HT-29 (cell line): ENCODE measurements at places on chromosomes 12 and 14.
A peak's percentile ranks its signal among the peaks of the same experiment; 100 is the strongest.

GRCh38 chr12:103301642-103302591 lies 193.9 kb downstream of the C12orf42 start:
- no peak for DNase-seq

DNA sequence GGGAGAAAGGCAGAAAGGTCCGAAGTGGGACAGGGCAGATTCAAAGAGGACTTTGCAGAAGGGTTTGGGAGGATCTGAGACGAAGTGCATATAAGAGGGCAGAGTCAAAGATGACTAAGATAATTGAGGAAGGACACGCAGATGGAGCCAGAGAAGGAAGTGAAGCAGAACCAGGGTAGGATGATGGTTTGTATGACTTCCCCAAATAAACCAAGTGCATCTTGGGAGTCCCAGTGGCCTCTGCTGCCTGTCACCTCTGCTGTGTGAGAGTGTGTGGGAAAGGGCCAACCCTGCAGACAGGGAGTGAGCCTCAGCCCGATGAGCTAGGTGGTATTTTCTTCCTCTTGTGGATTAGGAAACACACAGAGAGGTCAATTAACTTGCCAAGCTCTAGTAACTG lies 36.8 kb downstream of the FLVCR2 start:
- DNase-seq = no peak

DNA sequence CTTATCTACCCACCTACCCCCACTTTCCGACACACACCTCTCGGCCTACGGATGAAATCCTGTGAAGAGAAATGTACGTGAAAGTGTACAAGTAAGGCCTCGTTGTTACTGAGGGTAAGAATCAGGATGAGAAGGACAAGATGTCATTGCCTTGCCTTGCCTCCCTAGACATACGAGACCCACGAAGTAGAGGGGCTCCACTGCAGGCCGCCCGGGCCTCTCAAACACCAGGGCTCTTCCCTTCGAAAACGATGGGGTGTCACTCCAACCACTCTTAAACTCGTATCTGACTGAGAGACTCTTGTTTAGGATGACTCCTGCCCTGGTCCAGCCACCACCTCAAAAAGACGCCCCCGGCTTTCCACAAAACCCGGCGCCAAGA lies 498 bp downstream of the RACGAP1 start:
- peak; percentile 32 for DNase-seq

DNA sequence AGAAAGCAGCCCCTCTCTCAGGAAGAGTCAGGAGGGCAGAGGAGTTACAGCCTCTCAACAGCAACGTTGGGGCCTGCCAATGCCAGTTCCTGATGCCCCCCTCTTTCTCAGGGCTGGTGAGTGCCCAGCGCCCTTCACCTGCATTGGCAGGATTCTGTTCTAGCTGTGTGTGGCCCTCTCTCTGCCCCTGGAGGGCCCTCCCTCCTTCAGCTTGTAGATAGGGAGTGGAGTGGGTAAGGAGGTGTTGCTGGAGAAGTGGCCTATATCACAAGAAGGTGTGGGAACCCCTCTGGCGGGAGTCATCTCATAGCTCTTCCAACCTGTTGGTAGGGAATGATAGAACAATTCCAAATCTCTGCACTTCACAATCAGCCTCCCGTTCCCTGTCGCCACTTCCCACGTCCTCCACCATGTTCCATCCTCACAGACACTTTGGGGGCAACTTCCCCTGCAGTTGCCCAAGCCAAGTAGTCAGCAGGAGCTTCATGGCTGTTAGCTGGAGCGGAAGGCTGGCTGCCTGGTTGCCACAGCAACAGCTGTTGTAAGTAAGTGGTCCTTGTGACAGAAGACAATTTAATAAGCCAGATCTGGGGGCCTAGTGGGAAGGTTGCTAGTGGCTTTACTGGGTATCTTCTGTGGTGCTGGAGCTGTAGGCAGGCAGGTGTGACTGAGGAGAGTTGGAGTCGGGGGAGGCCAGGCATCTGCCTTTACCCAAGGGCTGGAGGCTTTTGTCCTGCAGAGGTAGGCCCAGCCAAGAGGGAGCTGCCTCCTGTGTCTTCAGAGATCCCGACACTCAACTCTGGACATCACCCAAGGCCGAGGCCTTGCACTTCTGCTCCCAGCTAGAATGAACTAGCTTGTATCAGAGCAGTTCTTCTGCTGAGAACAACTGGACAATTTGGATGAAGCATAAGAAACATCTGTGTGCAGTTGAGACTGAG lies 38.4 kb downstream of the GALNT16 start:
- no peak for DNase-seq

DNA sequence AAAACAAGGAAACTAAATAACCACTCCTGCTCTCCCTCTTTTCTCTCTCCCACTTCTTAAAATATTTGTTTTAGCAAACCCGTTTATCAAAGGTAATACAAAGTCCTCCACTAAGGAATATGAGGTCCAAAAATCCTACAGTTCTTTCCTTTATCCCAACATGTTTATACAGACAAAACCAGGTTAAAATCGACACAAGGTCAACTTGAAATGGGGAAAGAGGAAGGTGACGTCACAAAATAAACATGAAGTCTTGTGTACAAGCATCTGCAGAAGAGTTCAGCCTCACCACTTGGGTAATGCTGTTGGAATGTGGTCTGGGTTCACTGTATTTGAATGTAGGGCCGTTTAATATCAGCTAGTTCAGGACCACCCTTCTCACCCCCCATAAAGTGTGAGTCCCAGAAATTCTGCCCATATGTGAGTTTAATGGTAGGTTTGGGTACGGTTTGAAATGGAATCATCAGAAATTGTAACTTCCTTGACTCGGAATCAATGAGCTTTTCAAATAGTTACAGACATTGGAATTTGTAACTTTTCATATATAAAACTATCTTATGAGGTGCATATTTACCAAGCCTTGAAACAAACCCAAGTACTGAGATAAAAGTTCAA lies 120.0 kb upstream of the SLC38A2 start:
- DNase-seq = peak; percentile 66

DNA sequence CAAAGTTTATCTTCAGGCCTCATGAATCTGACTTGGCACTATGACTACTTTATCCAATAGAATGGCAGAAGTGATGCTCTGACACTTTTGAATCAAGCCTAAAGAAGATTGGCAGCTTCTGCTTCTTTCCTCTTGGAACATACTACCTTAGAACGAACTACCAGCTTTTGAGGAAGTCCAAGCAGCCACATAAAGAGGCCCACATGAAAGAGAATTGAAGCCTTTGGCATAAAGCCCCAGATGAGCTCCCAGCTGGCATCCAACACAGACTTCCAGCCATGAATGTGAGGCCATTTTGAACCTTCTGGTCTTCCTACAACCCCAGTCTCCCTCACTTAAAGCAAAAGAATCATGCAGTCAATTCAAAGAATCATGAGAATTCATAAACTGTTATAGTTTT lies 65.8 kb downstream of the EEA1 start:
- no peak for DNase-seq

DNA sequence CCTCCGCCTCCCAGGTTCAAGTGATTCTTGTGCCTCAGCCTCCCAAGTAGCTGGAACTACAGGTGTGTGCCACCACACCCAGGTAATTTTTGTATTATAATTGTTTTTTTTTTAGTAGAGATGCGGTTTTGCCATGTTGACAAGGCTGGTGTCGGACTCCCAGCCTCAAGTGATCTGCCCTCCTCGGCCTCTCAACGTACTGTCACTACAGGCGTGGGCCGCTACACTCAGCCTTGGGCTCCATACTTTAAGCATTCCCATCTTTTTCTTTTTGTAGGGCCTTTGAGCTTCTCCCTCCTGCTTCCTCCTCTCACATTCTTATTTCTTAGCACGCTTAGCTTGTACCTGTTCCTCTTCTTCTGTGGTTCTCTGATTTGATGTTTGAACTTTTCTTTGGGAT lies 62.8 kb downstream of the SERPINA3 start:
- DNase-seq = no peak

DNA sequence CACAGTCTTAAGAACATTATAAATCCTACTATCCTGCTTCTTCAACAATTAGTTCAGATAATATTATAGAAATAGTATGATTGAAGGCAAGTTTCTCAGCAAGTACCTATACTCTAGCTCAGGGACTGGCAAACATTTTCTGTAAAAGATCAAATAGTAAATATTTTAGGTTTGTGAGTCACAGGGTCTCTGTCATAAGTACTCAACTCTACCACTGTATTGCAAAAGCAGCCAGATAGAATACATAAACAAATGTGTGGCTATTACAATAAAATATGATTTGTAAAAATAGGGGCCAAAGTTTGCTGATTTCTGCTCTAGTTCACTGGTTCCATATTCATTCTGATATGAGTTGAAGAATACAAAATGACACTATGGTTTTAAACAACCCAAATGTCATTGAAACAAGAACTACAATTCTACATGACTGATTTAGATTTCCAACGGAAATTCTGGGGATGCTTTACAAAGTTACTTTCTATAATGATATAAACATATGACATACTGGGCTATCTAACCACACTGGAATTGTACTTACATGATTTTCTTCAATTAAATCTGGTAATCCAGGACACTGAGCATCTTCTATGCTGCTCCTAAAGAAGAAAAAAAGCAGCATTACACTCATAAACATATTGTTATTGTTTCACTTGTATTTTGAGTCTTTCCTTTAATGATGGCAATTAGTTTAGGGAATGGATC lies 23.2 kb downstream of the LGALS3 start:
- no peak for DNase-seq

DNA sequence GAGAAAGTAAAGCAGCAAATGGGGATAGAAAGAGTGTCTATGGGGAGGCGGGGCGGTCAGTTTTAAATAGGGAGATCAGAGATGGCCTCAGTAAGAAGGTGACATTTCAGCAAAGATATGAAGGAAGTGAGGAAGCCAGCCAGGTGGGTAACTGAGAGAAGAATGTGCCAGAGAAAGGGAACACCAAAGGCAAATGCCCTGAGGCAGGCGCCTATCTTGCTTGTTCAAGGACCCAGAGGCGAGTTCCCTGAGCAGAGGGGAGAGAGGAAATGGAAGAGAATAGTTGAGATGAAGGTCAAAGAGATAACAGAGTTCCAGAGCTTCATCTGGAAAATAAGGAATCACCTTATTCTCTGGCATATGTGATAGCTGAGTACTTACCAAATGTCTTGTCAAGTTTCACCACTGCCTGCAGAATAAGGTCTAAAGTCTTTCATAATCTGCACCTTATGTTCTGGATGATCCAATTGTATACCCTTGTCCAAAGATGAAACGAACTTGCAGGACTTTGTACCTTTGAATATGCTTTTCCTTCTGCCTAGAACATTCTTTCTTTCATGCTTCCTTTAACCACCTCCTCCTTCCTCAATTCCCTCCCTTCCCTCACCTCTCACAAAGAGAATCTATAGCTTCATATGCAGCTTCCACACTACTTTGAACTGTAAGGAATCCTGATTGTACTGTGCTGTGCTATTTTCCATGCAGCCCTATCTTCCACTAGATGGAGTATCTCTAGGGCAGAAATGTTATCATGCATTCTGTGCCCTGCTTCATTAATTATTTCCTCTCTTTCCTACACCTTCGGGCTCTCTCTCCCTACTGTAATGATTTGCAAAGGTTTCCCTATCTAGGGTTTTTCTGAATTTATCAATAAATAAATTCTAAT lies 38.5 kb downstream of the GNPTAB start:
- peak; percentile 22 for DNase-seq

DNA sequence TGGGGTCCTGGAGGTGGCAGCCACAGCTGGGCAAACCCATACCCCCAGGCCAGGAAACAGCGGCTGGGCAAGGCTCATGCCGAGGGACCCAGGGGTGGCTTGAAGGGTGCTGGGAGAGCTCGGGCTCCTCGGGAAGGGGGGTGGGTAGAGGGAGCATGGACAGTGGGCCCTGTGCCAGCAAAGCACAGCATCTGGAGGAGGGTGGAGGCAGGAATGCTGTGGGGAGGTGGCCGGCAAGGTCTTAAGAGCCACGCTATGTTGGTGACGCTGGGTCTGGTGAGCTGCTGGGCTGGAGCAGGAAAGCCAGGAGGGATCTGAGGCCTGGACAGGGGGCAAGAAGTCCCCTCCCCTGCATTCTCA lies 48.2 kb upstream of the DLK1 start:
- DNase-seq = peak; percentile 85

DNA sequence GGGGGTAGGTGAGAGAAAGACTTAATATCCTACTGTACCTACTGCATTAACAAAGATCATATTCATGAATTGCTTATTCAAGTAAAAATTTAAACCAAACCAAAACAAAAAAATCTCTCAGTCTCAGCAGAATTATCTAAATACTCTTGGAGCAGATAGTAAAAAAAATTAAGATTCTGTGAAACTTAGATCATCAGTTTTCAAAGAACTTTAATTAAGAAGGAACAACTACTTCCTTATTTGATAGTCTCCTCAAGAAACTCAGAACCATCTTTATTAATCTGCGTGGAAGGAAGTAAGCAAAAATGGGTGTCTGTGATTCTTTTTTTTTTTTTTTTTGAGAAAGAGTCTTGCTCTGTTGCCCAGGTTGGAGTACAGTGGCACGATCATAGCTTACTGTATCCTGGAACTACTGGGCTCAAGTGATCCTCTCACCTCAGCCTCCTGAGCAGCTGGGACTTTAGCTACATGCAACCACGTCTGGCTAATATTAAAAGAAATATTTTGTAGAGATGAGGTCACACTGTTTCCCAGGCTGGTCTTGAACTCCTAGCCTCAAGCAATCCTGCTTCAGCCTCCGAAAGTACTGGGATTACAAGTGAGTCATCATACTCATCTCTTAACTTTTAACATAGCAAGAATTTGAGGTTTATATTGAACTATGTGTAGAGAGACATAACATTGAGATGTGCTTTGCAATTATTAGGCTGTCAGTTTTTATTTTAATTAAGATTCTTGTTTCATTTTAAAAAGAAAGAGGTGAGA lies 37.4 kb downstream of the GAS2L3 start:
- DNase-seq = no peak

DNA sequence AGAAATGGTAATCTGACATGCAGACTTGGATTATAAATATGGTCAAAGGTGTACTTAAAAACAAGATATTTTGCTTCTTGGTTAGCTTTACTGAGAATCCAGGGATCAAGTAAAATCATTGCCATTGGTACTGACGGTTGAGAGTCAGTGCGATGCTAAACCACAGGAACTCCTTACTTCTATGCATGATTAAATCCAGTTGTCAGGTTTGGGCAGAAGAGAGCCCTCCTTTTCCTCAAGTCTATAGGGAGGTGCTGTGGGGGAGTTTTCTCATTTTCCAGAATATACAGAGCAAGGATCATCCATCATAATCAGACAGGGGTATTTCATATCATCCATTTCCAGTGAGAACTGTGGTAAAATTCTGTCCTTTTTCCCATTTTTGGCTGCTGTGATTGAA lies 839.1 kb downstream of the NRXN3 start:
- no peak for DNase-seq

- no peak for DNase-seq
Measured at GRCh38 chr14:70425354-70425753, 8.5 kb upstream of the SYNJ2BP start.

- no peak for DNase-seq
Measured at GRCh38 chr12:91140026-91140931, 29.0 kb upstream of the LUM start.

- DNase-seq = no peak
Measured at GRCh38 chr14:35399083-35399937, 5.2 kb downstream of the NFKBIA start.

GRCh38 chr14:29724991-29725390 lies 202.7 kb downstream of the PRKD1 start:
- DNase-seq = no peak

DNA sequence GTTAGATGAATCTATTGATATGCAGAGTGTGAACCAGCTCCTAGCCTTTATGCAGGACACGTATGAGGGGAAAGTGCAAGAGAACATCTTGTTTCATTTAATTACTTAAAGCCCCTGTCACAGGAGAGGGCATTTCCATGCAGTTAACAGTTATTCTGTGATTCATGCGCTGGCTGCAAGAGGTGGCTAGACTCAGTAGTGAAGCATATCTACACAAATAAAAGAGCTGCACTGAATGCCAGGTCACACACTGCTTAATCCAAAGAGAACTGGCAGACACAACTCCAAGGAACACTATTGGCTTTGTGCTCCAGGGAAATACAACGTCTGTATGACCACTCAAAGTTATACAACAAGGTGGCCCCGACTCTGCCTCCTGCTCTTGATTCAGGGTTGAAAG lies 394.1 kb downstream of the C12orf75 start:
- DNase-seq = no peak
